NCI-H748 treated with DMSO at 0.1 percent for 48 hours (cell line): ENCODE measurements at places on chromosomes 6 and 20.
A peak's percentile ranks its signal among the peaks of the same experiment; 100 is the strongest.

DNA sequence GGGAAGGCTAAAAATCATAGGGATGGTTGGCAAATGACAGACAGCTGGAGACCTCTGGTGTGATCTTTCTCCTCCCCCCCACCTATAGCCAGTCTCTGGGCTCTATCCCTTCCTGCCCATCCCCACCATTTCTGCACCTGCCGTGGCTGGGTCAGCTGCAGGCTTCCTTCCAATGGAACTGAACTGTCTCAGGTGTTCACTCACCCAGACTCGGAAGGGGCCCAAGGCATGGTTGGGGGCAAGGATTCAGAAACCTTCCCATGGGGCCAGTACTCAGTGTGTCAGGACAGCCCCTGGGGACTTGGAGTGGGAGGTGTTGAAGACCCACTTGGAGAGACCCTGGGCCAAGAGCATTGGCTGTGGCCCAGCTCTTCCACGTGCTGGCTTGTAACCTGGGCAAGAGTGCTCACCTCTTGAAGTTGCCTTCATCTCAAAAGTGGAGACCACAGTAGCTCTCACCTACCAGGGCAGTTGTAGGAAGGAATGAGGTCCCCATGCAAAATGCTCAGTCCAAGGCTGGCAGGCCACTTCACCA is 1.7 kb upstream of the PHACTR3 start:
- DNase-seq, result no peak

DNA sequence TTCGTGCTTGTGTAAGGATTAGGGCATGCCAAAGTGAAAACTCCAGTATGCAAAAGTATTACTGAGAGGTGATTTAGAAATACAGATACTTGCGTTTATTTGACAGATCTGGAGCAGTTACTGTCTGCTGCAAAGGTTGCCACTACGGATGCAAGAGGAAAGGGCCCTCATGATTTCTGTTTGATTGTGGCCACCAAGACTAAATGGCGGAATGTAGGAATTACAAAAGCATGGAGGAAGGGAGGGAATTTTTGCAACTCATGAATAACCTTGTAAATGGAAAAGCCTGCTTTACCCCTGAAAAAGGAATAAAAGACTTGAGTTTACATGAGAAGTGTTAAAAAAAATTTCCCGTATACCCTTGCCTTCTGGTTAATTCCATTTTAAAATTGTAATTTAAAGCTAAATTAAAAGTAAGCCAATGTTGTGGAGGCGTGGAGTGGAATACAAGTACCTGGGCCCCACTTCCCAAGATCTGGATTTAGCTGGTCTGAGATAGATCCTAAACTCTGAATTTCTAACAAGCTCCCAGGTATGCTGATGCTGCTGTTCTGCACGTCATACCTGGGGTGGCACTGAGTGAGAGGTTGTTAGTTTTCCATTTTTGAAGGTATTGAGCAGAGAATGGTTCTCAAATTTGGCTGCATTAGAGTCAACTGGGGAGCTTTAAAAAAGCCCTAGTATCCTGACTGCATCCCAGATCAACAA is 56.6 kb upstream of the NKX2-2 start:
- DNase-seq, result no peak

- no peak for DNase-seq
Measured at GRCh38 chr20:15831201-15831600, 742.0 kb downstream of the KIF16B start.

DNA sequence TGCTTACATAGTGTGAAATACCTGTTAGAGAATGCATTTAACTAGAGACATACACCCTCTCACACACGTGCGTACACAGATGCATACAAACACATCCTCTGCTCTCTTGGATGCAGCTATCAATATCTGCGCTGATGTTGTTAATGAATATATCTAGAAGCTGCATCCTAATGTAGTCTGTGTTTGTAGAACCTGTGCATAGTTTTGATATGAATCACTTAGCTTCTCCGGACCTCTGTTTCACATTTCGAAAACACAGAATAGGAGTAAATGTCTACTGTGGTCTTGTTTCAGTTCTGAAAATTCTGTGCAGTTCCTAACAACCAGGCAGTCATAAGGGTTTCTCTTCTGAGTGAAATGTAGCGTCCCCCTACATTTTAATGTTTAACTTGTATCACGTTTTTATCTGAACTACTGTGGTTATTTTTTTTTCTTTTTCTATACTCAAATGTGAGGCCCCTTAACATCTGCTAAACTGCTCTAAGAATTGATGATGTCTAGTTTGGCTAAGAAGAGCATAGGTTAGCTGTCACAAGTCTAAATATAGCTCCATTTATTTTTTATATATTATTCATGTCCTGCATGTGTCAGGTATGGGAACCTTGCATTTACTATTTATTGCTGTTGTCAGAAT is 254.5 kb downstream of the TMEM242 start:
- no peak for DNase-seq

DNA sequence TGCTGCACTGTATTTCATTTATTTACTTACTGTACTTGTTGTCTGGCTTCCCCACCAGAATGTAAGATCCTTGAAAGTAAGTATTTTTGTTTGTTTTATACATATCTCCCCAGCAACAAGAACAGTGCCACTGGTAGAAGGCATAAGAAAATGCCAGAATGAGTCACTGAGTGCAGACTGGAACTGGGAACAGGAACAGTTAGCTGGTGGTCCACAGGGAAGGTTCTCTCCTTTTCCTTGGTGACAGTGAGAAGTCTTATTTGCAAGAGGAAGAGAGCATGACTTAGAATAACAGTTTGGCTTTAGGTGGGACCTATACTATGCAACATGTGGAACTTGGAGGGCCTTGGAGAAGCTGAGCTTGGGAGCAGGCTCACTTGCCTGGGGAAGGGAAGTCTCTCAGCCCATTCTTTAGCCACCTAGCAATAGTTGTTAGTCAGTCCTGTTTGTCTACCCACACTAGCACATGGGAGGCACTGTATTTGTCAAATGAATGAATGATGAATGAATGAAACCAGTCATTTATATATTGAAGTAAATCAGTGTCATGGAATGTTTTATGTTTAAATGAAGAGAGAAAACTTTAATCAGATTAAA is 203.5 kb downstream of the KCNQ5 start:
- DNase-seq, result no peak

- DNase-seq, result no peak
Measured at GRCh38 chr6:38155621-38156204, 336.2 kb downstream of the ZFAND3 start.

DNA sequence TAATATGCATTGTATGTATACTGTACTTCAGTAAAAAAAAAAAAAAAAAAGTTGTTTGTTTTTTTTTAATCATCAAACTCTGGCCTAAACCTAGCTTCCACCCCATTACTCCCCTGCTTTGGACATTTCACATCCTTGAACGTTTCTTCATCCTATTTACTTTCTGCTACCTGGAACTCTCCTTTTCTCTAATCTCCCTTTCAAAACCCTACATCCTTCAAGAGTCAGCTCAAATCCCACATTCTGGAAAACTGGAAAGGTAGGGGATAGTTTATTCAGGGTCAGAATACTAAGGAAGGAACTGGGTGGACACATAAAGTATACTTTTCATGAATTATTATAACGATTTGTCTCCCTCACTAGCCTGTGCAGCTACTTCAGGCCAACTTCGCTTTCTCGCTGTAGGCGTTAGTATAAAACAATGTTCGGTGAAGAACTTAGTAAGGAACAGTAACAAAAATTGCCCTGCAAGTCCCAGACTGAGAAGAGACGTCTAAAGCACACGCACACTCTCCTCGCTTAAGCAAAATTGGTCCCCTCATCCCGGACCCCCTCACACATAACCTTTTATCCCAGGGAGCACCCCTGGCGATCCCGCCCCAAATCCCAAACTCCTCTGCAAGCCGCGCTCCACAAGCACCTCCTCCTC is 775 bp downstream of the PIGU start:
- no peak for DNase-seq

DNA sequence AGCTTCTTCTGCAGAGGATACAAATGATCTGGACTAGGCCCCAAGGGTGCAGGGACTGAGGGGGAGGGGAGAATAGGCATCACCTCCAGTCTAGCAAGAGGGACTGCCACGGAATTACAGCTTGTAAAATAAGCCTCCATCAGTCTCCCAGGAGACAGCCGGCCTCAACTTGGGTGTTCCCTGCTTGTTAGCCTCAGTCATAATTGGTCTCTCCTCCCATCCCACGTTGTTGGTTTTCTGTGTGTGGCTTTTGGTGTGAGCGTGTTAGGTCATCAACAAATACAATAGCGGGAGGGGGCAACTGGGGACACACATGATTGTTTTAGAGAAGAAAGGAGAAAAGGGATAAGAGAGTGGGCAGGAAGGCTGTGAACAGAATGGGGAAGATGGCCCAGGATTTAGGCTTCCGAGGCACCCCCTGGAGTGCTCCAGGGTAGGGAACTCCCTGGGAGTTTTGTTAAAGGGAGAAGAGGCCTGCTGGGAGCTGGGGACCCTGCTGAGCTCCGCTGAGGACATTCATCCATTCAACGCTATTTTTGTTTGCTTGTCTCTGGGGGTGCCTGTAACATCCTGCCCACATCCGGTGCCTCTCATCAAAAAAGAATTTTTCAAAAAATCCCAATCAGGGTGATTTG is 9.2 kb downstream of the FOXA2 start:
- DNase-seq, result peak; percentile 89

GRCh38 chr6:42450477-42451332 is 1.0 kb downstream of the TRERF1 start:
- no peak for DNase-seq

GRCh38 chr6:44022671-44023352 is 104.4 kb downstream of the MRPL14 start:
- DNase-seq, result no peak

DNA sequence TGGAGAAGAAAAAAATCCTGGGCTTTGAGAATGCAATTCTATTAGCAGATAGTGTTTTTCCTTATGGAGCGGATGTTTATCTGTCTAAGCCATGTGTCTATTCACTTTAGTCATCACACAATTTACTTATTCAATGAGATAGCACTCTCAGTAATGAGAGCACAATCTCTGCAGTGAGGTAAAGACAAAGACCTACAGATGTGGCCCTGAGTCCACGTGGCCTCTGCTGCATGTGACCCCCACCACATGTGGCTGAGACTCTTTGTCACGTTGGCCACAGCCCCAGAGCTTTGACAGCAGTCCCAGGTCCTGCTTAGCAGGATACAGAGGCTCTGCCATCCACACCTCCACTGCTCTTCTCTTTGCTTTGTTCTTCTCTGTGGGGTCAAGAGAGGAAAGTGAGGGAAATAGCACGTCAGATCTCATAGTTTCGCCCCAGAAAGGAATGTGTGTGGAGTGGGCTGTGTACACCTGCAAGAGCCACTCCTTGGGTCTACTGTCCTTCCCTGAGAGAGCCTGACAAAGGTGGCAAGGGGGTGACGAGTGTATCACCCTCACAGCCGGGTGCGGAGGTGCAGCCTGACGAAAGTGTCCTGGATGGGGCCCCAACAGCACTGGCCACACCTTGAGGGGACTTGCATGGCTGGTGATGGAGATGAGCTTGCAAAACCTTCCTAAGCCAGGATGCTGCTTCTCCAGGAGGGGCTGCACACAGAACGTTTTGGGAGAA is 40.7 kb downstream of the ZNF831 start:
- DNase-seq, result no peak

DNA sequence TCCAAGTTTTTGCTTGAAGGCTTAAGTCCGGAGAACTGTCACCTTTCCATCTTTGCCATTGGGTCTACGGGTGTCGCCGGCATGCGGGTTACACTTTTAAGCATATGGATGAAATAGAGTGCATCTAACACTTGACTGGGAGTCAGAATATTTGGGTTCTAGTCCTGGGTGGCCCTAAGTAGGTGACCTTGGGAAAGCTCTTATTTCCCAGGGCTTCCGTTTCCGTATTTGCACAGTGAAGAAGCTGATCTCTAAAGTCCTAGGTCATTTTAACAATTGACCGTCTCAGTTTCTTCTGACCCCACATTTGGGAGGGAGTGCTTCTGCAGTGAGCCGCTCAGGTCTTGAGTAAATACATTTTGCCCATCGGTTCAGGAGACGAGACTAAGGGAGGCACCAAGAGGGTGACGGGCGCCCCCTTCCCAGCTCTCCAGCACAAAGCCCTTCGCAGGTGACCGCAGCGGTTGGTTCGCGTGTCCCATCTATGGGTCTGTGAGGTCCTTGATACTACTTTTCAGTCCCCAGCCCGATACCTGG is 651 bp upstream of the BLTP3A start:
- peak; percentile 65 for DNase-seq

DNA sequence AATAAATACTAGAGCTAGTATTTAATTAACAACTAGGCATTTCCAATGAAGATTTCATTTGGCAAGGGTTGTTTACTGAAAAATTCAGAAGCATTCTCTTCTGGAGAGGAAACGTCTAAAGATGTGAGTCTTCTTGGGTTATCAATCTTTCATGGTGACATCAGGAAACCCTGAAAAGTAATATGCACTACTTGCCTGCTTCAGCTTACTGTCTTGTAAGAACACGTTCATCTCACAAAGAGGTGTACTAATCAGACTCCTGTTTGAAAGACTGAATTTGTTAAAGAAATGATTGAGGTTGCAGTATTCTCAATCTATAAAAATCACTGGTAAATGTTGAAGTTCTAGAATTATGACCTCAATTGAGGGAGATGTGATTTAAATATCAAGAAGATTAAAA is 16.9 kb downstream of the PLEKHG1 start:
- no peak for DNase-seq

GRCh38 chr6:88709819-88710246 is 253.6 kb downstream of the RNGTT start:
- DNase-seq, result no peak

DNA sequence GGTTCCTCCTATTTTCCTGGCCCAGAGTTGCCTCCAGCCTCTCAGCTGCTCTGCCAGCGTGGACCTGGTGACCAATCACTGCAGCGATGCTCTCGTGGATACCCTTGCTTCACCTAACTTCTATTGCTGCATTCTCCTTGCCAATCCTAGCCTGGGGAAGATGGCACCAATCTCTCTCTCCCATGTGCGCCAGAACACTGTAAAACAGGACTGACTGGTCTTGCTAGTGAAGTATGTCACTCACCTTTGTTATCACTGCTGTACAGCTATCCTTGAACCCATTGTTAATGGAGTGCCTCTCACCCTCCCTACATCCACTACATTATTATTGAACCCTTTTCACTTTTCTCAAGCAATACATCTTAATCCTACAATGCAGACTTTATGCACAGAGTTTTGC is 80.1 kb downstream of the LYRM4 start:
- DNase-seq, result peak; percentile 23

DNA sequence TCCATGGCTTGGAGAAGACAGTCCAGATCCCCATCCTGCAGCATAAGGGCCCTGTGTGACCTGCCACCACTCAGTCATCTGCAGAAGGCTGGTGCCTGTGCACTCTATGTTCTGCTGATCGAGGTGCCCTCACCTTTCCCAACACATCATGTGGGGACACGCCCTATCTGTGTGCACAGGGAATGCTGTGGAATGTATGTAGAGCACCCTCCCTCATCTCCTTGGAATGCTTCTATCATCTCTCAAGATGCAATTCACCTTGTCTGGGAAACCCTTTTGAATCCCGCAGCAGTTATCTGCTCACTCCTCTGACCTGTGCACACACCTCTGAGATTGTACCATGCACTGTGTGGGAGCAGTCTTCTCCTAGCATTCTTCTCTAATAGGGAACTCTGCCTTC is 207.2 kb upstream of the SSTR4 start:
- no peak for DNase-seq

DNA sequence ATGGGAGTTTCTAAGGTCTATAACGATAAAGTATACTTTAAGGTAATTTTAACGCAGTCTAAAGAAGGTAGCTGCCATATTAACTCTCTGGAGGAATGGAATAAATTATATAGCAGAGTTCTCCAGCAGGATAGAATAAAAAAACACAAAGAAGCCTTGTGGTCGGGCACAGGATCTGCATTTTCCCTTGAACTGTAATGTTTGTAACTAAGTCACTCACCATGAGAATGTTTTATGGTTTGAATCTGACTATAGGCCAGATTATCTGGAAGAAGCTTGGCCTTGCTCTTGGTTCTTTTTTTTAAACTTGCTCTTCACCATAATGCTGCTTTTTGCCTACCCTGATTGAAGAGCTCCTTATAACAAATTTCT is 238.8 kb upstream of the NOX3 start:
- DNase-seq, result no peak
